Immature natural killer cell (primary cell): ENCODE measurements at places on chromosomes 4 and X. TPM values are rescaled to one million over a fixed set of nuclear protein-coding genes. Genes with fewer than 3 reads are reported as not detected.

GRCh38 chrX:85870585-85870984 lies 176.8 kb downstream of the CHM start:
- peaks cover 2% of the 10 kb centered on the region for H3K27me3 ChIP-seq
- no peak for DNase-seq
- H3K27ac ChIP-seq, result no peak overlapping the region
- no peak overlapping the region for H3K4me3 ChIP-seq

DNA sequence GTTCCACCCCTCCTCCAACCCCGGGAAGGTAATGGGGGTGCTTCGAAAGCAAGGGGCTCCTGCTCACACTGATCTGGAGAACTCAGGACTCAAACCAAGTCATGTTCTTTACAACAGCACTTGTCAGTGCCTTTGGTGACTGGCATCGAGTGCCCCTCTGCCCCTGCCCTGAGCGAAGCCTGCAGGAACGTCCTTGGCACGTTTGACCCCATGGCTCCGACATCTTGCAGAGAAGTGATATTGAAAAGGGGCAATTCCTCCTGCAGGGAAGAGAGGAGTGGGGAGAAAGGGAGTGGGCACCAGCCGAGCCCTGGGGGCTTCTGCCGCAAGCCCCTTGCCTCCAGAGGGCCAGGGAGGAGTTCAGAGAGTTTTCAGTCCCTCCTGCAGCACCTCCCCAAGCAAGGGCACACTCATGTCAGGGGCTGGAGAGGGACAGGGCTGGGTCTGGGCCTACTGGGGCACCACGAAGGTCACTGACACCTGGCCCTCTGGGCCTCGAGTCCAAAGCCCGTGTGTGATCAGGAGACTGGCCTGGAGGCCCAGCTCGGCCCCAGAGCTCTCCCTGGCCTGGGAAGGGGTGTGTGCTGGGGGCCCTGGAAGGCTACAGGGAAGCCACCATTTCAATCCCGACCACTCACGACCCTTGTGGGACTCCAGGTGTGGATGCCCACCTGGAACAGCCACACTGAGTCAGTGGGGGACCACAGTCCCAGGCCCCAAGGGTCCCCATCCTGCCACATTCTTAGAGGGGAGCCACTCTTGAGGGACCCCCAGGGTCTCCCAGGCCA lies 94.9 kb upstream of the NKX1-1 start:
- H3K27ac ChIP-seq, result no peak overlapping the region
- H3K27me3 ChIP-seq, result no peaks in the 10 kb centered on the region
- no peaks in the 10 kb centered on the region for H3K4me1 ChIP-seq
- no peak overlapping the region for H3K4me3 ChIP-seq
- H3K36me3 ChIP-seq, result no peaks in the 10 kb centered on the region

- peaks cover 4% of the 10 kb centered on the region for H3K4me1 ChIP-seq
- no peak overlapping the region for H3K27ac ChIP-seq
- H3K4me3 ChIP-seq, result no peak overlapping the region
- H3K27me3 ChIP-seq, result peaks cover 1% of the 10 kb centered on the region
- peaks cover 4% of the 10 kb centered on the region for H3K36me3 ChIP-seq
Observed at GRCh38 chr4:20625426-20625825, 74.8 kb upstream of the PACRGL start.

DNA sequence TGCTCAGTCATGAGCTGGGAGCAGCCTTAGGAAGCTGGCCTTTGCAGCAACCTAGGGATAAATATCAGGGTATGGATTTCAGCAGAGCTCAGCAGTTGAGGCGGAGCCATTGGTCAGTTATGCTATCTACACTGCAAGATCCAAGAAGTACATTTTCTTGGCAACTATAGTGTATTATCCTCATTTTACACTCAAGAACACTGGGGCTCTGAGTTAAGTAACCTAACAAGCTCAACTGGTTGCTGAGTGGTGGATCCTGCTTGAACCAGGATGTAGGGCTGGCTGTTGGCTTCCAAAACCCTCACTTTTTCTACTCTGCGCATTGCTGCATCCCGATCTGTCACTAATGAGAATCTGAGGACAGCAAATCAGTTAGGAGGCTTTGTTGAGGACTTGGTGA lies 1.5 kb upstream of the SCARB2 start:
- H3K27me3 ChIP-seq, result peaks cover 7% of the 10 kb centered on the region
- DNase-seq, result no peak
- H3K4me3 ChIP-seq, result peak overlapping the region; percentile 91
- H3K27ac ChIP-seq, result peak overlapping the region; percentile 41
- no peaks in the 10 kb centered on the region for H3K36me3 ChIP-seq
- H3K4me1 ChIP-seq, result peaks cover 38% of the 10 kb centered on the region

GRCh38 chrX:9345957-9346356 lies 118.9 kb upstream of the TBL1X start:
- H3K27ac ChIP-seq, result peak overlapping the region; percentile 35
- no peak for DNase-seq
- H3K36me3 ChIP-seq, result no peaks in the 10 kb centered on the region

- no peaks in the 10 kb centered on the region for H3K36me3 ChIP-seq
- no peak overlapping the region for H3K27ac ChIP-seq
- H3K4me3 ChIP-seq, result no peak overlapping the region
- no peaks in the 10 kb centered on the region for H3K4me1 ChIP-seq
- peaks cover 7% of the 10 kb centered on the region for H3K27me3 ChIP-seq
Observed at GRCh38 chrX:133722756-133723155, 262.6 kb downstream of the GPC3 start.

GRCh38 chrX:23633834-23634580 lies 33.3 kb upstream of the PRDX4 start:
- no peak overlapping the region for H3K27ac ChIP-seq
- no peak for DNase-seq
- peaks cover 20% of the 10 kb centered on the region for H3K27me3 ChIP-seq
- no peaks in the 10 kb centered on the region for H3K4me1 ChIP-seq
- H3K4me3 ChIP-seq, result no peak overlapping the region

DNA sequence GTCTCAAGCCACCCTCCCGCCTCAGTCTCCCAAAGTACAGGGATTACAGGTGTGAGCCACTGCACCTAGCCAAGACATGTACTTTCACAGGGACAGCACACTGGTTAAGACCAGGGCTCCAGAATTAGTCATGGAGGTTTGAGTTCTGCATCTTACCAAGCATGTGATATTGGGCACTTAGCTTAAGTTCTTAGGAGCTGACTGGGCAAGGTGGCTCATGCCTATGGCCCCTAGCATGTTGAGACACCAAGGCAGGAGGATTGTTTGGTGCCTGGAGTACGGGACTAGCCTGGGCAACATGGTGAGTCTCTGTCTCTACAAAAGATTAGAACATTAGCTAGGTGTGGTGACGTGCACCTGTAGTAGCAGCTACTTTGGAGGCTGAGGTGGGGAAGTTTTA lies 2.6 kb upstream of the TMEM192 start:
- H3K27ac ChIP-seq, result no peak overlapping the region
- H3K4me3 ChIP-seq, result no peak overlapping the region
- no peaks in the 10 kb centered on the region for H3K36me3 ChIP-seq
- H3K27me3 ChIP-seq, result peaks cover 15% of the 10 kb centered on the region

- no peaks in the 10 kb centered on the region for H3K36me3 ChIP-seq
- H3K27ac ChIP-seq, result peak overlapping the region; percentile 96
- peaks cover 85% of the 10 kb centered on the region for H3K4me1 ChIP-seq
- peak; percentile 35 for DNase-seq
Observed at GRCh38 chr4:110059556-110060191, 138.7 kb downstream of the ELOVL6 start.

GRCh38 chr4:189048119-189048518 lies 892.6 kb upstream of the FRG1 start:
- H3K27me3 ChIP-seq, result no peaks in the 10 kb centered on the region
- no peak overlapping the region for H3K27ac ChIP-seq
- no peaks in the 10 kb centered on the region for H3K4me1 ChIP-seq
- no peak overlapping the region for H3K4me3 ChIP-seq

DNA sequence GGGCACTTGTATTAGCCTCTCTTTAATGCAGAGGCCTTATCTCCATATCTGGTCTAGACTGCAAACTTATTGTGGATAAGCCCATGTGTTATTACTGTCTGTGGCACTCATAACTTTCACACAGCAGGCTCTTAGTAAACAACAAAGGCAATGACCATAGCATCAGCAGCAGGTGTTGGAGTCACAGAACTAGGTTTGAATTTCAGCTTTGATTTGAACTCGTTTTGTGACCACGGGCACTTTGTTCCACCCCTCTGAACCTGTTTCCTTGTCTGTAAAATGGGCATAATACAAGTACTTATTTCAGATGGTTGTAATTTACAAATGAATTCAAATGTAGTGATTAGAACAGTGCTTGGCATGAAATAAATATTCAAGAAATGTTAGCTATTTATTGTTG lies 121.8 kb upstream of the C1GALT1C1 start:
- no peaks in the 10 kb centered on the region for H3K4me1 ChIP-seq
- DNase-seq, result no peak
- H3K27ac ChIP-seq, result no peak overlapping the region
- no peak overlapping the region for H3K4me3 ChIP-seq
- no peaks in the 10 kb centered on the region for H3K36me3 ChIP-seq

- H3K4me1 ChIP-seq, result no peaks in the 10 kb centered on the region
- H3K36me3 ChIP-seq, result no peaks in the 10 kb centered on the region
- no peaks in the 10 kb centered on the region for H3K27me3 ChIP-seq
- no peak overlapping the region for H3K27ac ChIP-seq
Observed at GRCh38 chr4:32032136-32032672, 1312.0 kb downstream of the PCDH7 start.

DNA sequence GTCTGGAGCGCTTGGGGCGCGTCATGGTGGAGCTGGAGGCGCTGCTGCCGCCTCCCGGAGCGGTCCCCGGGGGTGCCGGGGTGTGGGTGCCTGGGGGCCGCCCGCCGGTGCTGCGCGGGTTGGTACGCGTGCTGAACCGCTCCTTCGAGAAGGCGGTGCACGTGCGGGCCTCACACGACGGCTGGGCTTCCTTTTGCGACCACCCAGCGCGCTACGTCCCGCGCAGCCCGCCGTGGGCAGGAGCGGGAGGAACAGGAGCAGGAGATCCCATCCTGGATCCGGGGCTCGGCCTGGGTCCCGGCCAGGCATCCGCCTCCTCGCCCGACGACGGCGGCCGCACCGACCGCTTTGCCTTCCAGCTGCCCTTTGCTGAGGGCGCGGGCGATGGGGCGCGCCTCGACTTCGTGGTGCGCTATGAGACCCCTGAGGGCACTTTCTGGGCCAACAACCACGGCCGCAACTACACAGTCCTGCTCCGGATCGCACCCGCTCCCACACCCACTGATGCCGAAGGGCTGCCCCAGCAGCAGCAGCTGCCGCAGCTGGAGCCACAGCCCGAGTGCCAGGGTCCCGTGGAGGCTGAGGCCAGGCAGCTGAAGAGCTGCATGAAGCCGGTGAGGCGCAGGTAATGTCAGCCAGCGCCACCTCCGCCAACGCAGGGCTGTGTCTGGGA lies 792 bp downstream of the PPP1R3F start:
- H3K4me1 ChIP-seq, result peaks cover 46% of the 10 kb centered on the region
- H3K36me3 ChIP-seq, result no peaks in the 10 kb centered on the region
- no peak for DNase-seq
- peak overlapping the region; percentile 28 for H3K4me3 ChIP-seq
- H3K27me3 ChIP-seq, result peaks cover 9% of the 10 kb centered on the region

DNA sequence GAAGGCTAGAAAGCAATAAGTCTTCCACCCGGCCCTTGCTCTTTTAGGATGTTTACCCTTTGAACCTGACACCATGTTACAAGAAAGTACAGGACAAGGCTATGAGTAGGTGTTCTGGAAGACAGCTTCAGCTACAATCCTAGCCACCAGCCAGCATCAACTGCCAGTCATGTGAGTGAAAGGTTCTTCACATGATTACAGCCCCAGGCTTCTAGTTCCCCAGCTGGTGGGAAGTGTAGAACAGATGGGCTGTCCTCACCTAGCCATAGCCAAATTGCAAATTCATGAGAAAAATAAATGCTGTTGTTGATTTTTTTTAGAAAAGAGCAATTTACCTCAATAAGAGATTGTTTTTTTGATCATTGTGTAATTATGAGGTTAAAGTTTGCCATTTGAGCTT lies 60.8 kb downstream of the GRXCR1 start:
- H3K27ac ChIP-seq, result no peak overlapping the region
- H3K36me3 ChIP-seq, result no peaks in the 10 kb centered on the region
- no peaks in the 10 kb centered on the region for H3K27me3 ChIP-seq
- H3K4me1 ChIP-seq, result no peaks in the 10 kb centered on the region
- no peak for DNase-seq

- H3K36me3 ChIP-seq, result peaks cover 4% of the 10 kb centered on the region
- no peak overlapping the region for H3K27ac ChIP-seq
- no peaks in the 10 kb centered on the region for H3K4me1 ChIP-seq
- no peak for DNase-seq
- H3K4me3 ChIP-seq, result no peak overlapping the region
Observed at GRCh38 chr4:47500776-47501175, 15.7 kb downstream of the ATP10D start.

GRCh38 chr4:147578593-147578992 lies 38.6 kb upstream of the TMEM184C start:
- no peak overlapping the region for H3K4me3 ChIP-seq
- no peaks in the 10 kb centered on the region for H3K27me3 ChIP-seq
- H3K4me1 ChIP-seq, result peaks cover 10% of the 10 kb centered on the region
- H3K36me3 ChIP-seq, result no peaks in the 10 kb centered on the region
- no peak for DNase-seq
- no peak overlapping the region for H3K27ac ChIP-seq

DNA sequence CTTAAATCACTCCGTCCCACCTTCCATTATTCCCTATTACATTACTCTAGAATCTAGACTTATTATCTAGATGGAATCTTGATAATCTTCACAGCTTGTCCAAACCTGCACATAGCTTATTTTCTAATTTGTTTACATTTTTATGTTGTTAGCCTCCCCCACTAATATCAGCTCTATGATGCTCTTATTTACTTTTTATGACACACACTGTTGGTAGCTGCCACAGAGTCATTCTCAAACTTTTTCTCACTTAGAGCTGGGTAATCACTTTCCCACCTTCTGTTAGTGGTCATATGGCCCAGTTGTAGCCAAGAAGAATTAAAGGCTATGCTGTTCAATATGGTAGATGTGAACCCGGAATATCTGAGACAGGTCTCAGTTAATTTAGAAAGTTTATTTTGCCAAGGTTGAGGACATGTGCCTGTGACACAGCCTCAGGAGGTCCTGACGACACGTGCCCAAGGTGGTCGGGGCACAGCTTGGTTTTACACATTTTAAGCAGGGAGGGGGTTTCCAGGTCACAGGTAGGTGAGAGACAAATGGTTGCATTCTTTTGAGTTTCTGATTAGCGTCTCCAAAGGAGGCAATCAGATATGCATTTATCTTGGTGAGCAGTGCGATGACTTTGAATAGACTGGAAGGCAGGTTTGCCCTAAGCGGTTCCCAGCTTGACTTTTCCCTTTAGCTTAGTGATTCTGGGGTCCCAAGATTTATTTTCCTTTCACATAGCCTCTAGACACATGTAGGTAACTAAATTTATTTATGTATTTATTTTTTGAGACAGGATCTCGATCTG lies 7.0 kb upstream of the ADGRA3 start:
- no peak overlapping the region for H3K27ac ChIP-seq
- no peaks in the 10 kb centered on the region for H3K36me3 ChIP-seq
- H3K27me3 ChIP-seq, result no peaks in the 10 kb centered on the region

The CENPI gene
- 0.38 TPM for polyA plus RNA-seq

The FGFBP1 gene
- polyA plus RNA-seq, result 0.53 TPM

The SSX7 gene
- polyA plus RNA-seq, result not detected

The MAGEB2 gene
- not detected for polyA plus RNA-seq

The SUPT20HL1 gene
- not detected for polyA plus RNA-seq

The CPZ gene
- polyA plus RNA-seq, result not detected

The SETD7 gene
- polyA plus RNA-seq, result 0.10 TPM

The TMEM154 gene
- 5.0 TPM for polyA plus RNA-seq

The PNPLA4 gene
- 11.9 TPM for polyA plus RNA-seq

The GLUD2 gene
- polyA plus RNA-seq, result 0.91 TPM

The ADH1A gene
- polyA plus RNA-seq, result not detected

The SSX2B gene
- polyA plus RNA-seq, result not detected
